ENCODE measurements at places on chromosomes 4 and X. TPM values are rescaled to one million over a fixed set of nuclear protein-coding genes. Genes with fewer than 3 reads are reported as not detected.
A peak's percentile ranks its signal among the peaks of the same experiment; 100 is the strongest.

Gene SUPT20HL2
- total RNA-seq: not detected

Gene PAGE4
- total RNA-seq: not detected

Gene C4orf51
- total RNA-seq: 17.9 TPM

Gene TBC1D9
- 1.6 TPM for total RNA-seq

GRCh38 chr4:112951362-112952312, 97.8 kb upstream of the ANK2 start:
- DNase-seq: peak; percentile 16

DNA sequence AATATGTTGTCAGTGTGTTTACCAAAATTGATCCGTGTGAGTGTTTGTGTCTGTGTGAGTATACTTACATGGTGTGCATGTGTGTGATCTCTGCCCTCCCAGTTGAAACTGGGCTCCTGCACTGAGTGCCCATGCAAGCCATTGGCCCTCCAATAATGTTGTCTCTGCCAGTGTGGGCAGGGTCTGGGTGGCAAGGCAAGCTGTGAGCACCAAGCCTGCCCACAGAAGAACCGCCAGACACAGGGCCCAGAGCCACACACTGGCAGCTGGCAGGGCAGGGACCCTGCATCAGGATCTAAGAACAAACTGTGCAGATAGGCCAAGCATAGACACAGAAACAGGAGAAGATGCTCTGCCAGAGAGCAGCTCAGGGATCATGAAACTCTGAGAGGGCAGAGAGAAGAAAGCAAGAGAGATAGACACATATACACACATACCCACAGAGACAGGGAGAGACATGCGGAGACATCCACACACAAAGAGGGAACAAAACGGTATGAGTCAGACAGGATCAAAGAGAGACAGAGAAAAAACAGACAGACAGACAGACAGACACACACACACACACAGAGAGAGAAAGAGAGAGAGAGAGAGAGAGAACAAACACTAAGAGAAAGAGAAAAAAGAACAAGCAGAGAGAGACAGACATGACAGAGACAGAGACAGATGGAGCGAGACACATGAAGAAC, 555.0 kb downstream of the MID1IP1 start:
- DNase-seq: no peak

- no peak for DNase-seq
Measured at GRCh38 chr4:153233761-153234371, 29.6 kb downstream of the TRIM2 start.

- DNase-seq: peak; percentile 76
Measured at GRCh38 chr4:15779306-15779705, 1.2 kb downstream of the CD38 start.

GRCh38 chr4:156865451-156865850, 106.1 kb downstream of the PDGFC start:
- no peak for DNase-seq

DNA sequence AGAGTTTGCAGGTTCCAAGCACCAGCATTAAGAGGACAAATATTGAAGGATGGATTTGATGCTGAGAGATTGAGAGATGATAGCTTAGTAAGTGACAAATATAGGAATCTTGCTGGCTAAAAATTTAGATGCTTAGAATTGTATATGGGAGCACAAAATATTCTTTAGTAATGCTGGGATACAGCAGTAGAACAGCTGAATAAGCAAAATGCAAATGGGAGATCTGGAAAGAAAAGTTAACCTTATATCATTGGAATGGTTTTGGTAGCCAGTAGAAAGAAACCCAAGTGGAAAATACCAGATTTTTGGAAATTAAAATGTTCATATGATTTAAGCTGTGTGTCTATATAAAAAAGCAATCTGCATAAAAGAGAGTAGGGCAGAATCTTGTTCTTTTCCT, 308.6 kb upstream of the CPEB2 start:
- no peak for DNase-seq

- no peak for DNase-seq
Measured at GRCh38 chr4:38654273-38654672, 9.7 kb upstream of the KLF3 start.

- peak; percentile 43 for DNase-seq
Measured at GRCh38 chr4:141131723-141132071, 1.6 kb downstream of the RNF150 start.

GRCh38 chr4:94507708-94508107, 56.0 kb downstream of the PDLIM5 start:
- no peak for DNase-seq

All from H7 (cell line).